ENCODE measurements at places on chromosomes 2 and 18.
A peak's percentile ranks its signal among the peaks of the same experiment; 100 is the strongest.

GRCh38 chr2:169761970-169762292 lies 28.3 kb downstream of the KLHL23 start:
- no peak for DNase-seq
- peaks cover 3% of the 10 kb centered on the region for H3K27me3 ChIP-seq
- H3K36me3 ChIP-seq: peaks cover 3% of the 10 kb centered on the region
- H3K27ac ChIP-seq: no peak overlapping the region
- H3K4me1 ChIP-seq: peaks cover 31% of the 10 kb centered on the region

- no peak overlapping the region for H3K27ac ChIP-seq
- no peaks in the 10 kb centered on the region for H3K27me3 ChIP-seq
- no peak overlapping the region for H3K4me3 ChIP-seq
- H3K36me3 ChIP-seq: no peaks in the 10 kb centered on the region
- no peaks in the 10 kb centered on the region for H3K4me1 ChIP-seq
Observed at GRCh38 chr2:128981353-128981752, 662.7 kb upstream of the HS6ST1 start.

DNA sequence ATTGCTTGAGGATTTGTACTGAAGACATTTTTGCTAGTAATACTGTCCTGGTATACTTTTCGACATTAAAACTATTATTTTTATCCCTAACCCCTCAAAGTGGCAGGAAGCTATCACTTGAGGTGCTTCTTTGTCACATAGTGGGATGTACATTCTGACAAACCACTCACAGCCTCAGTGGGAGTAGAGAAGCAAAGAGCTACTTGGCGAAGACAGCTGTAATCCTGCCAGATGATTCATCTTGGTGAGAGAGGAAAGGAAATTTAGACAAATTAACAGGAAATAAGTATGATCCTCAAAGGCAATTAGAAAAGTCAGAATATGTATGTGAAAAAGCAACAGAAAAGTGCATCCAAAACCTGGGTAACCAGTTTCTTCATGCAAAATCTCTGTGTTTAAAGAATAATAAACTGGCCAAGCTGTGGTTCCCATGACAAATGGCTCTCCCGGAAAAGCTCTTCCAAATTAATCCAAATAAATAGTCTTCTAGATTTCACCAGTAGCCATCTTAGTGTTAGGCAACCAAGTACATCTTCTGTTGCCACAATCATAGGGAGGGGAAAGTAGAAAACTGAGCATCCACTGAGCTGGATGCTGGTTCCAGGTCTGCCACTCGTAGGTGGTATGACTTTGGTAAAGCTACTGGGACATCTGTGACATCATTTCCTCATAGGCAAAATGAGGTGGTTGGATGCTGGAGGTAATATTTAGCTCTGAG lies 308.0 kb upstream of the LYPD1 start:
- no peaks in the 10 kb centered on the region for H3K36me3 ChIP-seq
- no peaks in the 10 kb centered on the region for H3K4me1 ChIP-seq
- no peak overlapping the region for H3K4me3 ChIP-seq
- H3K27me3 ChIP-seq: no peaks in the 10 kb centered on the region

DNA sequence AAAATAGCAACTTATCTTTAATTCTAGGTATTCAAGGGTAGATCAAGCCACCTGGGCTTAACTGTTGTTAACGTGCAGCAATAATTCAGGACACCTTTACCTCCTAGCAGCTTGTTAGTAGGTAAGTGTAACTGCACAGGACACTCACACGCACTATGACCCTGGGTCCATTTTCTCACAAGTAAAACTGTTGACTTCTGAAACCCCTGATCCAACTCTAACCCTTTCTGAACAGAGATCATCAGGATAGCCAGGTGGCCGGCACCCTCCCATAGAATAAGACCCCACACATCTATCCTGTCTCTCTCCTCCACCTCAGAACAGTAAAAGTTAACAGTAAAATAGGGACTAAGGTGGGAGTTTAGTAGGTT lies 610 bp downstream of the SPC25 start:
- H3K4me3 ChIP-seq: peak overlapping the region; percentile 91
- DNase-seq: no peak
- H3K4me1 ChIP-seq: peaks cover 36% of the 10 kb centered on the region
- H3K36me3 ChIP-seq: peaks cover 38% of the 10 kb centered on the region
- H3K27me3 ChIP-seq: peaks cover 19% of the 10 kb centered on the region

DNA sequence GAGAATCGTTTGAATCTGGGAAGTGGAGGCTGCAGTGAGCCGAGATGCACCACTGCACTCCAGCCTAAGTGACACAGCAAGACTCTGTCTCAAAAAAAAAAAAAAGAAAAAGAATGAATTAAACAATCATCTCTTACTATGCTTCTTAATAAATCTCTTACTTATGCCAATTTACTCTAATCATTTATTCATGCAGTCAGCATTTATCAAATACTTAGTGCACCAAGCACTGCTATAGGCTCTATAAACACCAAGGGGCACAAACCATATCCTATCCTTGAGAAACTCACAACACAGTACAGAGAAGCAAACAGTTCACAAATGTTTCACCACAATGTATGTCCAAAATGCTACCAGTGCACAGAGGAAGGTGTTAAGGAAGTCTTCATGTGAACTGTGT lies 189.4 kb downstream of the PDE11A start:
- no peak overlapping the region for H3K27ac ChIP-seq
- no peak for DNase-seq
- H3K36me3 ChIP-seq: no peaks in the 10 kb centered on the region
- peaks cover 6% of the 10 kb centered on the region for H3K27me3 ChIP-seq
- no peaks in the 10 kb centered on the region for H3K4me1 ChIP-seq

DNA sequence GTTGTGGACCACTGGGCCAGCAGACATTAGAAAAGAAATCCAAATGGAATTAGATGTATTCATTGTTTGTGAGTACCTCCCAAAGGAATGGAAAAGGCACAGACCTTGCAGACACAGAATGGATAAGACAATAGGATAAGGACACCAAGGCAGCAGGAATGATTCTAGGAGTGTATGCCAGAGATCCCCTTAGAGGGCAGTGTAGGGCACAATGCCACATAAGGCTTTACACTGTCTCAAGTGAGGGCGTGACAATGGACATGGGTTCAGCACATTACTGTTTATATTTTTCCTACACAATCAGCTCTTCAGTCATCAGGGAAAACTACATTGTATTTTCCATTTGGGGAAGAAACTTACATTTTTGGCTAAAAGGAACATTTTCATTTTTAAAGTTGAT lies 250.9 kb downstream of the PTH2R start:
- no peak overlapping the region for H3K27ac ChIP-seq
- no peaks in the 10 kb centered on the region for H3K4me1 ChIP-seq
- H3K36me3 ChIP-seq: no peaks in the 10 kb centered on the region
- no peak for DNase-seq
- H3K27me3 ChIP-seq: no peaks in the 10 kb centered on the region
- H3K4me3 ChIP-seq: no peak overlapping the region

DNA sequence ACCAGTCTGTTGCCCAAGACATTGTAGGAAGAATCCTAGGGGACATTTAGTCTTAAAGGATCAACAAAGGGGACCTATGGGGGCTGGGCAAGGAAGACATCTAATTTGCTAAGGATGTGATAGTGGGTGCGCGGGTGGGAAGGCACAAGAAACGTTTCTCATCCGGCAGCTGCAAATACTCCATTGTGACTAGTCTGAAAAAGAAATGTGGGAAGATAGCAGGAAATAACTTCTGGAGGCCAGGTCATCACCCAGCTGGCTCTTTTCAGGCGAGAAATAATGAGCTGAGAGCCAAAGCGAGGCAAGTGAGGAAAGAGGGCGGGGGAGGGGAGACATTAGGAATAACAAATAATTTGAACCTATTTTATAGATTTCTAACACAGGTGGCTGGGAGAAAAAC lies 70.3 kb upstream of the NCK2 start:
- no peaks in the 10 kb centered on the region for H3K36me3 ChIP-seq
- H3K27me3 ChIP-seq: no peaks in the 10 kb centered on the region
- DNase-seq: no peak
- no peak overlapping the region for H3K4me3 ChIP-seq
